T1000 (cell line): ENCODE measurements at places on chromosomes 4 and X.

DNA sequence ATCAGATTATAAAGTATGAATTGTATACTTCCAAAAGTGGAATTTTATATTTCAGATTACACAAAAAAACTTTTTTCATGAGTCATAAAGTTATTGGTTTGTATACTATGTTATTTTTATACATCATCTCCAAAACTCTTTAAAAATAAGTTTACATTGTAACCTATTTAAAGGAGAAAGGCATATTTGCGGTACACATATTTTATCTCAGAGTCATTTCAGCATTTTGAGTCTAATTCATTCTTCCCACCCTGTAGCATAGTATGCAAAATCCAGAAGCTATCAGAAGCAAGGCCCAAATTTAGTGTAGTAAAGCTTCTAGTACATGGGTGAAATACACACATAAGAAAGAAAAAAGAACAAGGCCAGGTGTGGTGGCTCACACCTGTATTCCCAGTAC, 80.3 kb downstream of the AWAT2 start:
- no peak for DNase-seq

DNA sequence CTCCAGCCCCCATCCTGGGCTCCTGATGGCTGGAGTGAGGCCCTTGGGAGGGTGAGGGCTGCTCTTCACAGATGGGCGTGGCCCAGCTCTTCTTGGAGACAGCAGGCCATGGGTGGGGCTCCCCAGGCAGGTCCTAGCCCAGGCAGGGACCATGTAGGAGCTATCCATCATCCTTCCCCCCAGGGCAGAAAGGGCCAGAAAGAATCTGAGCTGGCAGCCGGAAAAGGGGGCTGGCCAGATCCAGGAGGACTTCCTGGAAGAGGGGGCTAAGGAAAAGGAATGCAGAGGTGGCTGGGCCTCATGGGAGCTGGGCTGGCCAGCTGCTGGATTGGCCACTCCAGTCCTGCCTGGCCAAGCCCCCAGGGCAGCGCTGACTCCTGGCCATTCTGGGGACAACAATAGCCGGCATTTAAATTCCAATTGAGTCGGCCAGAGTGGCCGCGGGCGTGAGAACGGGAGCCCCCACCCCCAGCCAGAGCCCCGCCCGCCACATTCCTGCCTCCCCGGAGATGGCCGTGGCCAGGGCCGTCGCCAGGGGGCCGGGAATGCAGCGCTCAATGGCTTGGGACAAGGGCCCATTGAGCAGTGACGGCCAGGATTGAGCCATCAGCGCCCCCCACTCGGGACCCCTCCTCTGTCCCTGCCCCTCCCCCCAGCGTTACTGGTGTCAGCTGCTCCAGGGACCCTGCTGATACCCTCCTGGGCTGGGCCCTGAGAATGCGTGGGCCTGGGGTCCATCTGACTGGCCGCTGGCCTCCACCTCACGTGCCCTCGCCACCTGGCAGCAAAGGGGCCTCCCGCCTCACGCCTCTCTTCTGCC, 15.1 kb upstream of the FGFR3 start:
- DNase-seq: no peak

DNA sequence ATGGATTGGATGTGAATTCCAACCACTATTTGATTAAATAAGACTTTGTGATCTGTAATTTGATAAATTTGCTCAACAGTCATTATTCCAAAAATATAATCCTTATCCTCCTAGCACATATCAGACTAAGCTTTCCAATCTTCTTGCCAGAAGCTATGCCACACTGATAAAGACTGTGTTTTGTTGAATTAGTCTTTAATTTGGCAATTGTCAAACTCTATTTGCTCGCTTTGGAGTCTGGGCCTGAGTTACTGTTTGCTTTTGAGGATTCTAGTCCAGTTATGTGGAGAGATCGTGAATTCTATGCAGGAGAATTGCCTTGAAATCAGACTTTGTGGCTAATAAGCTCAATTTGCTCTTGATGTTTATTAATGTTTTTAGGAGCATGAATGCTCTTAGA, 10.9 kb upstream of the RNF150 start:
- no peak for DNase-seq

- DNase-seq: no peak
Measured at GRCh38 chr4:165403637-165404036, 24.8 kb downstream of the CPE start.

- no peak for DNase-seq
Measured at GRCh38 chrX:102968216-102968615, 31.1 kb downstream of the RAB40AL start.

GRCh38 chr4:61243962-61244361, 43.8 kb downstream of the ADGRL3 start:
- no peak for DNase-seq

GRCh38 chr4:143224255-143224654, 39.5 kb downstream of the USP38 start:
- DNase-seq: no peak

DNA sequence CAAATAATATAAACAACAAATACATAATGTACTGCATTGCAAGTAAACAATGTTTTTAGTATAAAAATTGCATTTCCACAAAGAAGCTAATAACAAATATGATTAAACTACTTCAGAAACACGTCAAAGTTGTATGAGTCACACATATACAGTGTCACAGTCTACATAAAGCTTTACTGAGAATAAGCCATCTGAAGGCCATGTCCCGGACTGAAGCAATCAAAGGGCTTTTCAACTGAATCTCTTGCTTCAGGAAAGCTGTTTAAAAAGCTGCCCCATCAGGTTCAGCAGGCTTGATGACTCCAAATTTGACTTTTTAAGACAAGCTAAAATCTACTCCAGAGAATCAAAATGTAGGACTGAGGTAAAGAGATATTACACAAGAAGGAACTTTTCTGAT, 1476.8 kb downstream of the ADGRL3 start:
- no peak for DNase-seq

DNA sequence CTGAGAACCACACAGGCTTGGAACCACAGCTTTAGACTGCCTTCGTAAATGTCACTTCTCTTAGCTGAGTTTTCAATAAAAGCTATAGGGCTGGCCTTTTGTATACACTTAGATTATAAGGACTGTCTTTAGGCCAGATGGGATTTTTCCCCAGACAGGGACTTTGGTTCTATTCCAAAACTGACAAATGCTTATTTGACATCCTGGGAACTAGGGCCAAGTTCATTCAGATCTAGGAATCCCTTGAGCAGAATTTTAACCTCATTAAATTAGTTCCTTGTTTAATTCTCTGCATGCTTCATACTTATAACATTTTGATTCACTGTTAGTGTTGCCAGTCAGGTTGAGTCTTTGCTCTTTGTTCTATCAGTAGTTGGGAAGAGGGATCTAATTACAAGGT, 23.1 kb downstream of the ZRSR2 start:
- DNase-seq: no peak
